NCI-H2081 (cell line): ENCODE measurements at places on chromosomes 4 and X.

DNA sequence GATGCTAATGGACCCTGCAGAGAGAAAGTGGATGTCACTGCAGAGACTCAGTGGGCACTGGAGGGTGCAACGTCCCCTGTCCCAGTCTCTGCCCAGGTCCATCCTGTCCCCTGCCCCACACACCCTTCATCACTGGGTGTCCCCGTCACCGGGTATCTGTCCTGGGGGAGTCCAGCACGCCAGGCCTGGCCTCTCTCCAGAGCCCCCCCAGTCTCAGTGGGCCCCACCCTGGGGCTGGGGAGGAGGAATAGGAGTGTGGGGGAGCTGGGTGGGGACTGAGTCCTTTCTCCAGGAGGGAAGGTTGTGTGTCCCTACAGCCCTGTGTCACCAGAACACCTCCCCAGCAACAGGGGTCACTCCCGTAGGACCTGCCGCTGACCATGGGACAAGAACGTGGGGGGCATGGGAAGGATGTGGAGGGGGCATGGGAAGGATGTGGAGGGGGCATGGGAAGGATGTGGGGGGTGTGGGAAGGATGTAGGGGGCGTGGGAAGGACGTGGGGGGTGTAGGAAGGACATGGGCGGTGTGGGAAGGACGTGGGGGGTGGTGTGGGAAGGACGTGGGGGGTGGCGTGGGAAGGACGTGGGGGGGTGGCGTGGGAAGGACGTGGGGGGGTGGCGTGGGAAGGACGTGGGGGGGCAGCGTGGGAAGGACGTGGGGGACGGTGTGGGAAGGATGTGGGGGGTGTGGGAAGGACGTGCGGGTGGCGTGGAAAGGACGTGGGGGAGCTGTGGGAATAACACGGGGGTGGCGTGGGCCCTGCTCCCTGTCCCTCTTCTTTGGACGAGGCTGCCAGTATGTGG is 21.0 kb upstream of the SPON2 start:
- no peak for DNase-seq

- DNase-seq, result no peak
Measured at GRCh38 chrX:13932416-13932815, 97.3 kb downstream of the GEMIN8 start.

DNA sequence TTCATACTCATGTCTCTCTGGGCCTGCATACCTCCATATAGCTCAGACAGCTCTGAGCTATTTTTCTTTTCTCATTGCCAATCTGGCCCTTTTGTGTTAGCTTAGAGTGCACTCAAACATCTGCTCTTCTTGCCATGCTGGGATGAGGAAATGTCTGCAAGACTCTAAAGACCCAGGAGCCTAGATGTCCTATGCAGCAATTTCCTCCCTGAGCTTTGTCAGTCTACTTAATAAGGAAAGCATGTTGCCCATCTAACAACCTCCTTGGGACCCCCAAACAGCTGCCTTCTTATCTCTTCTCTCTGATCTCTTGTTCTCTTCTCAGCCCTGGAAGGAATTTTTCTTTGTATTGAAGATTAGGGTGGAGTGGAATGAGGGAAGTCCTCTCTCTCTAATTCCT is 69.2 kb downstream of the UCHL1 start:
- DNase-seq, result no peak

- no peak for DNase-seq
Measured at GRCh38 chrX:99602107-99602506, 808.0 kb downstream of the PCDH19 start.

GRCh38 chr4:64781737-64782326 is 372.6 kb upstream of the TECRL start:
- peak; percentile 30 for DNase-seq

DNA sequence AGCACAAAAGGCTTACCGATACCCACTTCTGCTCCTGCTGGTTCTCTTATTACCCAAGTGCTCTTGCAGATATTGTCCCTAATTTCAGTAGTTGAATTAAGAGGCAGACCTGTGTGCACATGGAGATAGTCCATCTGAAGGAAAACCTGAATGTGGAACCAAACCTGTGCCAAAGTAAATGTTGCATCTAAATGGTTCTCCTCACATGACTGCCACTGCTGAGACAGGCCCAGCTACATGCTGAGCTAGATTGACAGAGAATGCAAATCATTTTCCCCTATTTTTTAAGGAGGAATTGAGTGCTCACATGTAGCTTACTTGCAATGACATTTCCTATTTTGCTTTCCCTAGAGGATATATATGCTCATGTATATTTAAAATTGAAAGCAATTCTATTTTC is 609.1 kb upstream of the TECRL start:
- peak; percentile 70 for DNase-seq

- DNase-seq, result no peak
Measured at GRCh38 chr4:9826551-9826950, 45.1 kb downstream of the DRD5 start.

DNA sequence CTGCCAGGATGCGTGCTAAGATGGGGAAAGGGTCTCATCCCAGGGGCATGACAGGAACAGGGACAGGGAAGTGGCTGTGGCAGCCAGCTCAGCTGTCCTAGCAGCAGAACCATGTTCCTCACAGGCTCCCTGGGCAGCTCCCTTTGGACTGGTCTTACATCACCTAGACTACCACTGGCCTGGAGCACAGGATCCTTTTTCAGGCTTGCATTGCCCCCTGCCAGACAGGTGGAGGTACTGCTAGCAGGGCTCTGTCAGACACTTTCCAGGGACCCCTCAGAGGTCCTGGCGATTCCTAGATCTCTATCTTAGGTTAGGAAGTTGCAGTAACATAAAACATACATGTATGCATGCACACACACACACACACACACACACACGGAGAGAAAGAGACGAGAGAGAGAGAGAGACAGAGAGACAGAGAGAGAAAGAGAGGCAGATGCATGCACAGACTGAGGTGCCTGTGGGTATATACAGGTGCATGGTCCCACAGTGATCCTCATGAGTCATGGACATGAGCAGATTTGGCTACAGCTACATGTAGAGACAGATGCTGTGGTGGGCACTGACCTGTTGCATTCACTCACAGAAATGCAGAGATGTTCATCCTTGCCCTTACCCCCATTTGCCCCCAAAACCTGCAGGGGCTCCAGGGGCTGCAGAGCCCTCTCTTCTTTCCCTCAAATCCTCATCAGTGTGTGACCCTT is 63.6 kb downstream of the STARD8 start:
- no peak for DNase-seq

GRCh38 chr4:150577796-150578195 is 4.2 kb upstream of the MAB21L2 start:
- DNase-seq, result no peak

DNA sequence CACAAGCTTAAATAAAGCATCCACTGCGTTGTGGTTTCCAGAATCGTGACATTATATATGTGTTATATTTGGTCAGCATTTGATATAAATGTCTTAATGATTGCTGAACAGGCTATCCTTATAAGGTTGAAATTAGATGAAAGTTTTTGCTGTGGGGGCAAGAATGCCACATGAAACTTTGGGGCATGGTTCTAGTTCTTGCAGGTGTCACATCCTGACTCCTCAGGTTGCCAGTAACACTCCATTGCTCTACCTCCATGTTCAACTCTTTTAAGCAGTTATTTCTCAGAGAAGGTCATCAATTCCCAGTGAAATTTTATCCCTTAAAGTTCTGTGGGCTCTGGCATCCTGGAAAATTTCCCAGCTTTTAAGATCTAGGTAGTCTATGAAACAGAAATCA is 33.7 kb downstream of the NFKB1 start:
- DNase-seq, result no peak

DNA sequence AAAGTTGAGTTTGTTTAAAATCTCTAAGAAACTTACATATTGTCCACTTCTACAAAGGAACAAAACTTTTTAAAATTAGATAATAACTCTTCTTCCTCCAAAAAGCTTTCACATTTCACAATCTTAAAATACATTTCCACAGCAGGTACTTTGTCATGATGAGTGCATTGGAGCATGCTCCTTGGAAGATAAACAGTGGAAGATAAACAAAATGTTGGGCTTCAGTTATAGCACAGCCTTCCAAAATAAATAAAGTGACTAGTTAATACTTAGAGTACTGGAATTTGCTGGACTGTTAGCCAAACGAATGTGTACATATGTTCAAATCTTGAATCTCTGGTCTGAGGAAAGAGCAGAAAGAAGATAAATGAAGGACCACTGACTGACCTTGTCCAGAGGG is 54.9 kb upstream of the PDE5A start:
- DNase-seq, result no peak

DNA sequence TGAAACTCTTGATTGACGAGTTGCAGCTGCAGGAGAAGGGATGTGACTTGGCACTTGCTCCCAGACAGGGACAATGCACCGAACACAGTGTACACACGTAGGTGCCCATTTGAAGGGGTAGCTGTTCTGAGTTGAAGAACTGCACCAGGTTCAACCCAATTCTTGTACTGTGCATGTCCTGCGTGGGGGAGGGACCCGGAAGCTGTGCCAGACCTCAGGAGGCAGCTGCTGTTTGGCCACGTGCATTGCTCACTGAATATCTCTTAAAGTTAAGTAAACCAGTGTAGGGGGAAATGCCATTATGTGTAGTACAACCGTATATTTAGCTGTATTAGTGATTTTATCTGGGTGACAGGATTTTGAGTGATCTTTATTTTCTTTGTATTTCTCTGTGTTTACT is 12.0 kb upstream of the RBBP7 start:
- DNase-seq, result peak; percentile 58

DNA sequence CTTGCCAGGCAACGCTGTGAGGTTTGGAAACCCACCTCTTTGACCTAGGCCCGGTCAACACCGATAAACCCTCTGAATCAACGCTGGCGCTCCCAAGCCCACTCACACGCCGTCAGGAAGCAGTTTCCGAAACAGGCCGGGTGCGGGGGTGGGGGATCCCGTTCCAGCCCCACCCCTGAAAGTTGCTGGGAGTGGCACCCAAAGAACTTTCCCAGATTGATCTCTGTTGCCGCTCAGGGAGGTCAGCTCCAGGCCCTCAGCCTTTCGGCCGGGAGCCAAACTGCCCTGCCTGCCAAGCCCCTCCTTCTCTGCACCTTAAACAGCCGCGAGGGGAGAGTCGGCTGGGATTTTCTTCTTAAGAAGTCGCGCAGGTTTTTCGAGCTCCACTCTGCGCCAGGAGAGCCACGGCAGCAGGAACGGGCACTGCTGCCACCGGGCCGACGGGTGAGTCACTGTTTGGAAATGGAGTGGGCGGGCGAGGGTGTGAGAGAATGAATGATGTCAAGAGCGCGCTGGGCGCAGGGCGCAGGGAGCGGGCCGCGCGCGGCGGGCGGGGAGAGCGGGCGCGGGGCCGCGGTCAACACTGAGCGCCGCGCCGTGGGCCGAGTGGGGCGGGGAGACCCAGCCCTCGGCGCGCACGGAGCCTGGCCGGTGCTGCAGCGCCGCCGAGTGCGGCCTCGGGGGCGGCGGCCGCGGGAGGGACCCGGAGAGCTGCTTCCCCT is at the start of gene SGMS2:
Gene SGMS2 (plus strand): TSS at position 583 of the 722 bp plus-strand sequence. CDS start 70,622 bp downstream, outside the sequence.
- peak; percentile 58 for DNase-seq

GRCh38 chrX:45852884-45853283 is 652.2 kb upstream of the DIPK2B start:
- no peak for DNase-seq

DNA sequence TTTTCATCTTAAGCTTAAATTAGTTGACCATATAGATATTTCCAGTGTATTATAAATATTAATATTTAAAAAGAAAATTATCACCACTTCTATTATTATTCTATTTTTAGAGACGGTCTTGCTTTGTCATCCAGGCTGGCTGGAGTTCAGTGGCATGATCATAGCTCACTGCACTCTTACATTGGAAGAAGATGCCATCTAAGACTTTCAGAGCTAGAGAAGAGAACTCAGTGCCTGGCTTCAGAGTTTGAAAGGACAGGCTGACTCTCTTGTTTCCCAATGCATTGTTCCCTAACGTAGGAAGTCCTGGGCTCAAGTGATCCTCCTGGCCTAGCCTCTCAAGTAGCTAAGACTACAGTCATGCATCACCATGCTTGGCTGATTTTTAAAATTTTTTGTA is 75.9 kb downstream of the FIP1L1 start:
- DNase-seq, result no peak

- DNase-seq, result no peak
Measured at GRCh38 chr4:16764622-16765021, 133.8 kb downstream of the LDB2 start.

GRCh38 chr4:6703786-6704185 is 5.9 kb downstream of the MRFAP1L1 start:
- no peak for DNase-seq

- DNase-seq, result no peak
Measured at GRCh38 chr4:101155945-101156344, 191.4 kb downstream of the PPP3CA start.

DNA sequence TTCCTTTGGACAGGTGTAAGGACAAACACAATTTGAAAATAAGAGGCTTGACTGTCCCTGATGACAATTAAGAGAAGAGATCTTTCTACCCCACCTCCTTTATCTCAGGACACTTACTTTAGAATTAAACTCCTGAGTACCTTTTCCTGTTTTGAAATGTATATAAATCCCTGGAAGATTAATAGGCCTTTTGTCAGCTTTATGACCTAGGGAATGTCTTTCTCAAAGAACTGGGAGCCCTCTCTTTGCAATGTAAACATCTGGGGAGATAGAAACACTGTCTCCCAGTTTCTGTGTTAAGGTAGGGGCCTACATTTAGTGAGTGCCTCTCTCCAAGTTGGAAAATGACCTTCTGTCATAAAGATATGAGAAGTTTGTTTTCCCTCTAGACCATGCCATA is 31.7 kb downstream of the AGA start:
- no peak for DNase-seq

GRCh38 chr4:139940600-139940999 is 213.4 kb downstream of the MAML3 start:
- no peak for DNase-seq

DNA sequence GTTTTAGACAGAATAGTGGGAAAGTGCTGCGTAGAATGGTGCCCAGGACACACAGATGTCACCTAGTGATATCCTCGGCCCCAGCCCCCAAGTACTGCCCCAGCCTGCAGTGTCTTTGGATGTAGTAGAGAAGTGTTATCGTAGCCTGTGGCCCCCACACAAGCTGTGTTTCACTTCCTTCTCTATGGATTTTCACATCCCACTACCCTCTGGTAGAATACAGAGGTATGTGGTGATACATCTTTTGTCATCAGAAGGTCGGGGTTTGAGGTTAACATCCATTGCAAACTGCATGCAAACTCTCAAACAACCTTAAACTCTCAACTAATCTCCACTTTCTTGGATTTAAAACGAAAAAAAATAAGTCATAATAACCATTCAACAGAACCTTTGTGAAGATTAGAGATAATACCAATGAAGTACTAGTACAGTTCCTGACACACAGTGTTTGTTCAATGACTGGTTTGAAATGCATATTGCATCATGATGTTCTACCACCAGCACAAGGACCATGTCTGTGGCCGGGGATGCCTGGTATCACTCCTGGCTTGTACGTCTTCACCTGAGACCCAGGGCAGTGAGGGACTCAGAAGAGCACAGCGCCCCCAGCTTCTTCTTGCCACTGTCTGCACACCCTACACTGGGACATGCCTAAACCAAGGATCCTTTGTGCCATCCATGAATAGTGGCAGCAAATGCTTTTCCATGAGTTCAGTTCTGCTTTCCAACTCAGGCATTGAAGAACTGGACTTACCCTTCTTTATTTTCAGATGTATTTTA is 267.3 kb downstream of the DCTD start:
- no peak for DNase-seq

GRCh38 chrX:37872303-37872655 is 24.9 kb upstream of the DYNLT3 start:
- DNase-seq, result no peak
